ENCODE measurements at places on chromosomes 4 and X.

DNA sequence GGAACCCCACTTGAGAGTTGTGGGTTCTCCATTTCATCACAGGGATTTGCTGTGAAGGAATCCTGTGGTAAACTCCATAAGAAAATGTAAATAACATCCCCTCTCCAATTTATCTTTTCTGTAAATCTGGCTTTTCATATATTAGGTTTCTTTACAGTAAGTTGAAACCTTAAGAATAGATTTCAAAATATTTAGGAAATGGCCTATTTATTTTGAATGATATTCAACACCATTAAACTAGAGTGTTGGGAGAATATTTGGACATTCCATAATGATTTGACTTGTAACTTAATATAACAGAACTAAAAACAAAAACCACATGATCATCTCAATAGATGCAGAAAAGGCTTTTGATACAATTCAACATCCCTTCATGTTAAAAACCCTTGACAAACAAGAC lies 197.3 kb upstream of the PGRMC2 start:
- no peaks in the 10 kb centered on the region for H3K36me3 ChIP-seq
- H3K27me3 ChIP-seq, result no peaks in the 10 kb centered on the region
- no peak overlapping the region for H3K27ac ChIP-seq
- H3K4me1 ChIP-seq, result peaks cover 8% of the 10 kb centered on the region
- DNase-seq, result no peak
- no peak overlapping the region for H3K4me3 ChIP-seq

DNA sequence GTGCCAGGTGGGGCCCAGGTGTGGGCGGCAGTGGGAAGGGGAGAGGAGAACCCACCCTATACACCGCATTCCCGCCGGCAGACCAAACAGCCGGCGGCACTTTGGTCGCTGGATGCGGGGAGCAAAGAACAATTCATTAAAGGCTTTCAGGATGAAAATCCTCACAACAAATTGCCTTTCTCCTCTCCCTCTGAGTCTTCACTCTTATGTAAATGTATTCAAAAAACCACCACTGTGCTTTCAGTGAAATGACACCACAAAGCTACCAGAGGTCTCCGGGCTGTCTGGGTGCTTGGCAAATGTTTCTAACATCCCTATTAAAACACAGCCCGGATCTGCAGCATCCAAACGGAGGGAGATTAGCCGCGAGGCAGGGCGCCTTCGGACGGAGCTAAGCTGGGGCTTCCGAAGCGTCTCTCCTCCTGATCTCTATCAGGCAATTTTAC lies 171.8 kb upstream of the TBL1X start:
- no peaks in the 10 kb centered on the region for H3K36me3 ChIP-seq
- no peaks in the 10 kb centered on the region for H3K27me3 ChIP-seq
- H3K27ac ChIP-seq, result no peak overlapping the region
- no peak overlapping the region for H3K4me3 ChIP-seq

- no peaks in the 10 kb centered on the region for H3K36me3 ChIP-seq
- H3K4me1 ChIP-seq, result peaks cover 7% of the 10 kb centered on the region
- no peaks in the 10 kb centered on the region for H3K27me3 ChIP-seq
Observed at GRCh38 chr4:186485561-186486062, 69.8 kb downstream of the MTNR1A start.

GRCh38 chr4:74111990-74112389 lies 13.0 kb upstream of the CXCL2 start:
- peaks cover 58% of the 10 kb centered on the region for H3K4me1 ChIP-seq
- H3K36me3 ChIP-seq, result no peaks in the 10 kb centered on the region

GRCh38 chr4:82705169-82705927 lies 93.2 kb downstream of the SCD5 start:
- H3K4me1 ChIP-seq, result no peaks in the 10 kb centered on the region
- H3K27me3 ChIP-seq, result no peaks in the 10 kb centered on the region
- H3K27ac ChIP-seq, result no peak overlapping the region
- no peaks in the 10 kb centered on the region for H3K36me3 ChIP-seq
- DNase-seq, result no peak

DNA sequence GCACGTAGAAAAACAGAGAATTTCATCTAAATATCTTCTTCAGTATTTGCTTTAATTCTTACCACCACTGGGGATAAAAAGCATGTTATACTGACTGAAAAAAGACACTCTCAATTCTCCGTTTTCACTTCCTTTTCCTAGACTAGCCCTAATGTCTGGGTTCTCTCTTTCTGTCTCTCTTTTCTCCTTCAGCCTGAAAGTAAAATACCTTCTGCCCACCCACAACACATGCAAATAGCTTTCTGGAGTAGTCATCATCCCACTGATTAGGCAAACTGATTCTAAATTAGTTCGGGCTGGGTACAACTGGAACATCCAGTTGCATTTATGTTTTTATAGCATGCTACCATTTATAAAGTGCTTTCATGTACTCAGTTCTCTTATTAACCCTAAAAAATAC lies 142.4 kb upstream of the ANKRD50 start:
- no peak overlapping the region for H3K27ac ChIP-seq
- no peaks in the 10 kb centered on the region for H3K4me1 ChIP-seq
- no peaks in the 10 kb centered on the region for H3K36me3 ChIP-seq
- H3K27me3 ChIP-seq, result no peaks in the 10 kb centered on the region

- no peak overlapping the region for H3K27ac ChIP-seq
- H3K27me3 ChIP-seq, result no peaks in the 10 kb centered on the region
- no peaks in the 10 kb centered on the region for H3K4me1 ChIP-seq
- H3K4me3 ChIP-seq, result no peak overlapping the region
Observed at GRCh38 chrX:47156611-47157520, 11.8 kb downstream of the RBM10 start.

DNA sequence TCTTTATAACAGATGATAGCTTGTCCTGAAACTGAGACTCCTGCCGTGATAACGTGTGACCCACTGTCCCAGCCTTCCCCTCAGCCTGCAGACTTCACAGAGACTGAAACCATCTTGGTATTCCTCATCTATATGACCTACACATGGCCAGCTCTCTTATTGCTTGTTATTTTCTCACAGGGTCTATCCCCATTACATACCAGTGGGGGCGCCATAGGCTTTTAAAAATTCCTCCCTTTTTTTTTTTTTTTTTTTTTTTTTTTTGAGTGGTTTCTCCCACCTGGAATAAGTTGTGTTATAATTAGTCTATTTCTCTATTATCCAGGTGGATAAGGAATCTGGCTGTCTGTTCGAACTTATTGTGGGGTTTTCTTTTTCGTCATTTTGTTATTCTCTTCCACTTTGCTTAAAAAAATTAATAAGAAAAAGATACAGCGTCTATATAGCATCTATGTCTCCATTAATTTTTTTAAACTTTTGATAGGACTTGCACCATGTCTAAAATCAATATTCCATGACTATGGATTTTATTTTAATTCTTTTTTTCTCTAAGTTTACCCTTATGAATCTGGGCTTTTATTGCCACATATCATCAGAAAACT lies 47.2 kb downstream of the GYG2 start:
- no peaks in the 10 kb centered on the region for H3K27me3 ChIP-seq
- no peak overlapping the region for H3K4me3 ChIP-seq
- H3K27ac ChIP-seq, result no peak overlapping the region
- no peak for DNase-seq
- no peaks in the 10 kb centered on the region for H3K4me1 ChIP-seq
- no peaks in the 10 kb centered on the region for H3K36me3 ChIP-seq

GRCh38 chrX:43530837-43531236 lies 125.3 kb upstream of the MAOA start:
- no peaks in the 10 kb centered on the region for H3K36me3 ChIP-seq
- H3K27ac ChIP-seq, result no peak overlapping the region
- H3K4me1 ChIP-seq, result peaks cover 17% of the 10 kb centered on the region

GRCh38 chr4:7465017-7465416 lies 30.3 kb upstream of the PSAPL1 start:
- H3K27me3 ChIP-seq, result no peaks in the 10 kb centered on the region
- no peaks in the 10 kb centered on the region for H3K36me3 ChIP-seq
- no peak overlapping the region for H3K4me3 ChIP-seq
- no peak overlapping the region for H3K27ac ChIP-seq

DNA sequence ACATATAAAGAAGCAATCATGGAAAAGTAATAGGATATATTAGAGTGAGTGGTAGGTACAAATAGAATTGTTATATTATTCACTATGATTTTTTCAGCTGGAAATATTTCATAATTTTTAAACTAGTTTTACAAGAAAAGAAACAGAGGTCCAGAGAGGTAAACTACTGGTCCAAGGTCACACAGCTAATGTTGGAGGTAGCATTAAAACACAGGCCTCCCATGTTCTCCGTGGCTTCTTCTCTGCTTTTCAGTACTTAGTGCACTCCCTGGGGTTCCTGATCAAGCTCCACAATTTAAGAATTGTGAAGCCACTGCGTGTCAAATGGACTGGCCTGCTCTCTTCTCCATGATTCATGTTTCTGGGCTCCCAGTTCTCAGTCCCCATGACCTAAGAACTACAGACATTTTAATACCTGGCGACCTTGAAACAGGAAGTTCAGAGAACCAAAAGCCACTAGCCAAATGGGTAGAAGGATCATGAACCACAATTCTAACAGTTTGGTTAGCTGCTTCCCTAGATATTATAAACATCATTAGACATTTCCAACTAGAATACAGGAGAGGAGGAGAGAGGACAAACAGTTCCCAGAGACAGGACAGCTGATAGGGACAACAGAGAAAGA lies 172.0 kb upstream of the KLF3 start:
- no peak overlapping the region for H3K4me3 ChIP-seq
- no peaks in the 10 kb centered on the region for H3K27me3 ChIP-seq
- no peak overlapping the region for H3K27ac ChIP-seq
- DNase-seq, result no peak

DNA sequence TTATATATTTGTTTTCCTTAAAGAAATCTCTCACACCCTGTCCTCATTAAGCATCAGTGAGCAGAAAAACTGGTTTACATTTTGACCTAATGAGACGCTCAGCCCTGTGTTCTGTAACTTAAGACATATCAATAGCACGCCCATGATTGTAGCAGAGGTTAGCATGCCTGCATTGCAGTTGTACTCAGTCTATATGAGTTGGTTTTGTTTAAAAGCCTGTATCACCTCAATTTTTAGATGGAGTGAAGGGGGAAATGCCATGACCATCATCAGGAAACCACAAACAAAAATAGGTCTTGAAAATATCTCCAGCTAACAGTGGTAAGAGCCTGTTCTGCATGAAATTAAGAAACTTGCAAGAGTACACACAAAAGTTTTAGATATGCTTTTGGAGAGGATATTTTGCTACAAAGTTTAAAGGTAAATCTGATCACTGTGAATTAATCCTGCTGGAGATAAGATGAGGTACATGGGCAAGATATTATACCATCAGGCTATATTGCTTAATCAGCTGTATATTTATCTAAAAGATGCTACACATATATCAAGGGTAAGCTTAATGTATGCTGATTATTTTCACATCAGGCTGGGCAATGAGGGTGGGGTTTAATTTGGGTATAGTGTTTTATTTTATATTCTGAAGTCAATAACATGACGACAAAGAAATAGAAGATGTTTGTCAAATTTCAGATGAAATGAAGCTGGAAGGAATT lies 13.1 kb upstream of the COQ2 start:
- no peaks in the 10 kb centered on the region for H3K36me3 ChIP-seq
- H3K4me3 ChIP-seq, result no peak overlapping the region
- no peaks in the 10 kb centered on the region for H3K4me1 ChIP-seq
- H3K27me3 ChIP-seq, result no peaks in the 10 kb centered on the region
- no peak for DNase-seq
- no peak overlapping the region for H3K27ac ChIP-seq

GRCh38 chrX:15217161-15217560 lies 52.7 kb downstream of the ASB9 start:
- no peak overlapping the region for H3K27ac ChIP-seq
- H3K27me3 ChIP-seq, result no peaks in the 10 kb centered on the region
- H3K36me3 ChIP-seq, result no peaks in the 10 kb centered on the region
- H3K4me1 ChIP-seq, result no peaks in the 10 kb centered on the region
- DNase-seq, result no peak

- H3K36me3 ChIP-seq, result no peaks in the 10 kb centered on the region
- DNase-seq, result no peak
- H3K27ac ChIP-seq, result no peak overlapping the region
- H3K4me3 ChIP-seq, result no peak overlapping the region
Observed at GRCh38 chr4:71343670-71344466, 5.0 kb downstream of the SLC4A4 start.

- DNase-seq, result no peak
- no peaks in the 10 kb centered on the region for H3K27me3 ChIP-seq
- H3K4me3 ChIP-seq, result no peak overlapping the region
- no peaks in the 10 kb centered on the region for H3K4me1 ChIP-seq
Observed at GRCh38 chrX:79361192-79361870, 5.8 kb downstream of the ITM2A start.

DNA sequence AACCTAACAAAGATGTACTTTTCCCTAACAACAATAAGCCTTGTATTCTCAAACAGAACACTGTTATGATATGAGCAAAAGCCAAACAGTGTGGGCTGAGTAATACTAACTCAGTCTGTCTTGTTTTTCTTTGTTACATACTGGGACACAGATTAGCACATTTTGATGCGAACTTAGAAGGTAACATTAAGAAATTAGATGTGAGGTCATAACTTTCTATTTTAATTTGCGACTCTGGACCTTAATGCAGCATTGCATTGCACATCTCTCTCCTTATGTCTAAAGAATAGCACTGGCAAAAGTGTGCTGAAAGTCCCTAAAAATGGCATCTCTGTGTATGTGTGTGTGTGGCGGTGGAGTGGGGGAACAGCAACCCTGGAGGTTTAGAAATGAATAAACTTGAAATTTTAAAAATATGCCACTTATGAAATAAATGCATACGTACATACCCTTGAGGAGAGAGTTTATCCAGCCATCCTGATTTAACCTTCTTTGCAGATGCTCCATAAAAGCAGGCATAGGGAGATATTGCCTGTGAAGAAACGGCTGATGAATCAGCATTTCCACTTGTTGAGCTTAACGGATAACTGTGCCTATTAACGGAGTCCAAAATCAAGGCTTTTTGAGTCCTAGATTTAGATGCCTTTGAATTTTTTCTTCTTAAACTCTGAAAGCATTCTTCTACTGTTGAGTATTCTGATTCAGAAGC lies 34.2 kb downstream of the ARAP2 start:
- H3K27ac ChIP-seq, result no peak overlapping the region
- no peaks in the 10 kb centered on the region for H3K4me1 ChIP-seq
- no peaks in the 10 kb centered on the region for H3K27me3 ChIP-seq
- H3K4me3 ChIP-seq, result no peak overlapping the region
- DNase-seq, result no peak
- no peaks in the 10 kb centered on the region for H3K36me3 ChIP-seq

- no peak overlapping the region for H3K27ac ChIP-seq
- H3K4me3 ChIP-seq, result no peak overlapping the region
- no peaks in the 10 kb centered on the region for H3K36me3 ChIP-seq
Observed at GRCh38 chr4:181834071-181834470, 409.1 kb upstream of the TENM3 start.

DNA sequence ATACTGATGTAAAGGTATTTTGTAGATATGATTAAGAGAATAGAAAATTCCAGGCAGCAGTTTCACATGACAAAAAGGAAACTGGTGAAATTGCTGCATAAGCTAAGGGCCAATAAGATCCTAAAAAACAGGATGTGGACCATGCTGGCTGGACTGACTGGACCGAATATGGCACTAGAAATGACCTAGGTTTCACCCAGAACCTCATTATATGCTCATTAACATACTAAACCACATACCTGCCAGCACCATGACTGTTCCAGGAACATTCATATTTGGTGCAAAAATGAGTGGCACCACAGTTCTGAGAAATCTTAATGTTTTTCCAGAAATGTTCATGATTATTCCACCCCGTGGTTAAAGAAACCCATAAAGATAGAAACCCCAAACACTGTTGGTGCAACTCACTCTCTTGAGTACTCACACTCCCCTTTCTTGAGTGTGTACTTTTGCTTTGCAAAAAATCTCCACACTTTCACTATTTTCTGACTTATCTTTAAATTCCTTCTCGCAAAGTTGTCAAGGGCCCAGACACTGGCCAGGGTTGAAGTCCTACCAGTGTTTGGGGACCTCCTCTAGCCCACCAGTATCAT lies 74.0 kb downstream of the FANCB start:
- no peaks in the 10 kb centered on the region for H3K4me1 ChIP-seq
- H3K4me3 ChIP-seq, result no peak overlapping the region
- no peaks in the 10 kb centered on the region for H3K27me3 ChIP-seq
